ENCODE measurements at places on chromosomes 2 and 18. TPM values are rescaled to one million over a fixed set of nuclear protein-coding genes. Genes with fewer than 3 reads are reported as not detected.

PGAP1 gene
- total RNA-seq: 133 TPM

UGT1A10 gene
- total RNA-seq: not detected

PPP1R1C gene
- 3.9 TPM for total RNA-seq

AQP12A gene
- not detected for total RNA-seq

C18orf54 gene
- 9.2 TPM for total RNA-seq

ASB18 gene
- 1.6 TPM for total RNA-seq

RETREG2 gene
- total RNA-seq: 85.6 TPM

CPSF3 gene
- total RNA-seq: 33.7 TPM

GALR1 gene
- 7.8 TPM for total RNA-seq

KHK gene
- 8.8 TPM for total RNA-seq

RESP18 gene
- total RNA-seq: 1.8 TPM

KIF1A gene
- total RNA-seq: 358 TPM

LYG1 gene
- total RNA-seq: 0.46 TPM

PDE11A gene
- total RNA-seq: 3.9 TPM

CYP26B1 gene
- 2.1 TPM for total RNA-seq

IMPACT gene
- total RNA-seq: 44.5 TPM

RNF125 gene
- 4.4 TPM for total RNA-seq

CNPPD1 gene
- total RNA-seq: 27.2 TPM

ANTXR1 gene
- 24.7 TPM for total RNA-seq

STK16 gene
- total RNA-seq: 15.5 TPM

LIMS3 gene
- 2.1 TPM for total RNA-seq

MXD1 gene
- total RNA-seq: 16.1 TPM

REEP1 gene
- total RNA-seq: 200 TPM

FAM237A gene
- 0.46 TPM for total RNA-seq

CFAP65 gene
- 2.3 TPM for total RNA-seq

VIL1 gene
- total RNA-seq: not detected

TEX44 gene
- total RNA-seq: not detected

TMEM198 gene
- 13.8 TPM for total RNA-seq
